ENCODE measurements at places on chromosomes 5 and 9.
A peak's percentile ranks its signal among the peaks of the same experiment; 100 is the strongest.

- no peaks in the 10 kb centered on the region for H3K4me1 ChIP-seq
- H3K27me3 ChIP-seq = no peaks in the 10 kb centered on the region
- H3K27ac ChIP-seq = no peak overlapping the region
- no peak overlapping the region for H3K4me3 ChIP-seq
- no peak for DNase-seq
- H3K36me3 ChIP-seq = no peaks in the 10 kb centered on the region
Observed at GRCh38 chr5:136427426-136427825, 62.1 kb upstream of the TRPC7 start.

DNA sequence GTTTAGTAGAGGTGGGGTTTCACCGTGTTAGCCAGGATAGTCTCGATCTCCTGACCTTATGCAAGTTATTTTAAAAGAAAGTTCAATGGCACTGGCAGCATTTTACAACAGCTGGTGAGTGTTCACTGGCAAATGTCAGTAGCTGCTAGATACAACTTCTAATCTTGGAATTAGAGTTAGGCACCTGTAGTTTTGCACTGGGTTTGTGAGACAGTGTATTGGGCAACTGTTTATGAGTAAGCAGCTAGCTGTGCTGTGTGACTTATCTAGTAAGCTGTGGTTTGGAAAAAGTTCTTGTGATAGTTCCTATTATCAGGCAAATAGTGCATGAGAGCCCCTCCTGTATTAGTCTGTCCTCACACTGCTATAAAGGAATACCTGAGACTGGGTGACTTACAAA, 61.5 kb downstream of the UBE2QL1 start:
- no peaks in the 10 kb centered on the region for H3K4me1 ChIP-seq
- H3K27ac ChIP-seq = no peak overlapping the region
- peaks cover 15% of the 10 kb centered on the region for H3K27me3 ChIP-seq
- no peak for DNase-seq
- no peak overlapping the region for H3K4me3 ChIP-seq
- no peaks in the 10 kb centered on the region for H3K36me3 ChIP-seq

DNA sequence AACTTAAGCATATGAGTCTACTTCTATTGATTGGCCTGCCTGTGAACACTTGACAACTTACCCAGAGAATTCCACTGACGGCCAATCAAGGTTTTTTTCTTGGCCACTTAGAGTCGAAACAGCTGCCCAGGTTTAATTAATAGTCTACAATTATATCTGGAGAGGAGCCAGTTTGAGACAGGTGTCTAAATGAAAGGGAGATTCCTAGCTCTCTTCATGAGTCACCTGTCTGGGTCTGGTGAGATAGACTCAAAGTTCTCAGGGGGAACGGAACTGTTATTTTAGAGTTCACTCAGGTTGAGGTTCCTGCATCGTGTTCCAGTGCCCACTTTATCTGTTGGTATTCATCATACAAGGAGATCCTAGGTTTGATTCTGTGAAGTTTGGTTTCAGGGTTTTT, 111.0 kb downstream of the CD180 start:
- no peak overlapping the region for H3K4me3 ChIP-seq
- H3K27ac ChIP-seq = no peak overlapping the region
- H3K36me3 ChIP-seq = no peaks in the 10 kb centered on the region
- DNase-seq = no peak
- no peaks in the 10 kb centered on the region for H3K27me3 ChIP-seq
- peaks cover 6% of the 10 kb centered on the region for H3K4me1 ChIP-seq

GRCh38 chr5:4230786-4231641, 635.4 kb downstream of the IRX1 start:
- H3K4me1 ChIP-seq = no peaks in the 10 kb centered on the region
- H3K4me3 ChIP-seq = no peak overlapping the region

DNA sequence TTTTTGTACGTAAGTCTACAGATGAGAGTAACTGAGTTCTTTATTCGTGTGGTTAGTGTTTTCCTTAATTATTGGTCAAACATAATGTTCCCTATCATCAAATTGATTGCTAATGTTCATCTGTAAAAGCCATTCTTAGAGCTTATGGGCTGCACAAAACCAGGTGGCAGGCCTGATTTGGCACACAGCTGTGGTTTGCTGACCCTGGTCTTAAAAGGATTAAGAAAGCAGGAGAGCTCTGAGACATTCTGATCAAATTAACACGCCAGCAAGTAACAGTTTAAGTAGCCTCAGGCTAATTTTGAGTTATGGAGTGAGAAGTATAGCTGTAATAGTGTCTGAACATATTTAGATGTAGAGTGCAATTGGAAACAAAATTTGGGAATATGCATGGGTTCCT, 63.2 kb downstream of the PRR16 start:
- no peak overlapping the region for H3K4me3 ChIP-seq
- no peaks in the 10 kb centered on the region for H3K36me3 ChIP-seq
- H3K27ac ChIP-seq = no peak overlapping the region
- H3K4me1 ChIP-seq = no peaks in the 10 kb centered on the region
- H3K27me3 ChIP-seq = no peaks in the 10 kb centered on the region

DNA sequence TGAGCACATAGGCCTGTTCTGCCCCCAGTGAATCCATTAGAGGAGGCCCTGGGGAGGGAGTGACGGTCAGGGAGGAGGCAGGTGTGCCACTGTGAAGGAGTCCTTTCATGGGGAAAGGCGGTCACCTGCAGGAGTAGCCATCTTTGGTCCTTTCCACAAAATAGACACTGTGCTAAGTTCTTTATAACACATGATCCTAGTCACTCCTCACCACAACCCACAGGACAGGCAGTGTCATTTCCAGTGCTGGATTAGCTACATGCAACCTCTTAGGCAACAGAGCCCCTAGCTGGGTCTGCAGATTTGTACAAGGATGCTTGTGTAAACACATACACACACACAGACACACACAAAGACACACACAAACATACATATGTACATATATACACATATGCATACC, 18.3 kb downstream of the DOCK2 start:
- DNase-seq = no peak
- no peaks in the 10 kb centered on the region for H3K27me3 ChIP-seq
- no peak overlapping the region for H3K4me3 ChIP-seq
- H3K4me1 ChIP-seq = peaks cover 62% of the 10 kb centered on the region
- H3K27ac ChIP-seq = peak overlapping the region; percentile 20
- peaks cover 68% of the 10 kb centered on the region for H3K36me3 ChIP-seq

DNA sequence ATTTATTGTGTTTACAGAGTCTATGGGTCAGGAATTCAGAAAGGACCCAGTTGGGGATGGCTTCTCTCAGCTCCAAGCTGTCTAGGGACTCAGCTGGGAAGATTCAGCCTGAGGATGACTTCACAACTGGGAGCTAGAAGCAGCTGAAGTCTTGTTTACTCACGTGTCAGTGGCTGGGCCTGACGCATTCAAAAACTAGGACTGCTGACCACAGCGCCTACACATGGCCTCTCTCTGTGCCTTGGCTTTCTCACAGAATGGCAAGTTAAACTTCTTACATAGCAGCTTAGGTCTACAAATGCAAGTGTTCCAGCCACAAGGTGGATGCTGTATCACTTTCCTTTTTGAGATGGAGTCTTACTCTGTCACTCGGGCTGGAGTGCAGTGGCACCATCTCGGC, 16.3 kb upstream of the PPP2CA start:
- no peak overlapping the region for H3K4me3 ChIP-seq
- DNase-seq = no peak
- no peak overlapping the region for H3K27ac ChIP-seq
- H3K27me3 ChIP-seq = no peaks in the 10 kb centered on the region
- H3K4me1 ChIP-seq = no peaks in the 10 kb centered on the region

- H3K27ac ChIP-seq = peak overlapping the region; percentile 76
- H3K4me3 ChIP-seq = peak overlapping the region; percentile 11
- H3K27me3 ChIP-seq = peaks cover 5% of the 10 kb centered on the region
- peaks cover 50% of the 10 kb centered on the region for H3K4me1 ChIP-seq
- peak; percentile 37 for DNase-seq
- peaks cover 15% of the 10 kb centered on the region for H3K36me3 ChIP-seq
Observed at GRCh38 chr5:132180134-132180745, 47.4 kb downstream of the P4HA2 start.

DNA sequence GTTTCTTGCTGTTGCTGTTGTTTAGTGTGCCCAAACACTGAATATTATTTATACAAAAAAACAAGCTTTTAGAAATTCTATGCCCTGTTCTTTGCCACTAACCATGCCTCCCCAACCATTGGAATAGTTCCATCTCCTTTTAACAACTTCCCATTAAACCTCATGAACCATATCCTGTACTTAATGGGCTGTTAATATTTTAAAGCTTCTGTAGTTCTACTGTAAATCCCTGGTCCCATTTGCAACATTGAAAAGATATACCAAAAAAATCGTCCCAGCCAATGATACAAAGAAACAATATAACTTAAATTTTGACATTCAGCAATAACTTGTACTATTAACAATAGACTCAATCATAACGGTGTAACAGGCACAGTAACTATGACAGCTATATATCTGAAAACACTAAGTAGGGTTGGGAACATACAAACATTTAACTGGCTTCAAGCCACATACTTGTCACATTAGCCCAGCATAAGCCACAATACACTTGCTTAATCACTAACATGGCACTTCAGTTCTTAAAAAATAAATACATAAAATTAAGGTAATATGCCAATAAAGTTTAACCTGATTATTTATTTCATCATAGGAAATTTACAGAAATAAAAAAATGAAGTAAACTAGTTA, 86.1 kb downstream of the ADAMTS6 start:
- H3K27me3 ChIP-seq = no peaks in the 10 kb centered on the region
- H3K36me3 ChIP-seq = no peaks in the 10 kb centered on the region
- H3K4me1 ChIP-seq = no peaks in the 10 kb centered on the region
- DNase-seq = no peak
- no peak overlapping the region for H3K4me3 ChIP-seq

GRCh38 chr5:6166698-6167394, 211.5 kb downstream of the MED10 start:
- H3K4me1 ChIP-seq = no peaks in the 10 kb centered on the region
- no peaks in the 10 kb centered on the region for H3K36me3 ChIP-seq
- no peak overlapping the region for H3K4me3 ChIP-seq
- DNase-seq = no peak
- H3K27ac ChIP-seq = no peak overlapping the region

DNA sequence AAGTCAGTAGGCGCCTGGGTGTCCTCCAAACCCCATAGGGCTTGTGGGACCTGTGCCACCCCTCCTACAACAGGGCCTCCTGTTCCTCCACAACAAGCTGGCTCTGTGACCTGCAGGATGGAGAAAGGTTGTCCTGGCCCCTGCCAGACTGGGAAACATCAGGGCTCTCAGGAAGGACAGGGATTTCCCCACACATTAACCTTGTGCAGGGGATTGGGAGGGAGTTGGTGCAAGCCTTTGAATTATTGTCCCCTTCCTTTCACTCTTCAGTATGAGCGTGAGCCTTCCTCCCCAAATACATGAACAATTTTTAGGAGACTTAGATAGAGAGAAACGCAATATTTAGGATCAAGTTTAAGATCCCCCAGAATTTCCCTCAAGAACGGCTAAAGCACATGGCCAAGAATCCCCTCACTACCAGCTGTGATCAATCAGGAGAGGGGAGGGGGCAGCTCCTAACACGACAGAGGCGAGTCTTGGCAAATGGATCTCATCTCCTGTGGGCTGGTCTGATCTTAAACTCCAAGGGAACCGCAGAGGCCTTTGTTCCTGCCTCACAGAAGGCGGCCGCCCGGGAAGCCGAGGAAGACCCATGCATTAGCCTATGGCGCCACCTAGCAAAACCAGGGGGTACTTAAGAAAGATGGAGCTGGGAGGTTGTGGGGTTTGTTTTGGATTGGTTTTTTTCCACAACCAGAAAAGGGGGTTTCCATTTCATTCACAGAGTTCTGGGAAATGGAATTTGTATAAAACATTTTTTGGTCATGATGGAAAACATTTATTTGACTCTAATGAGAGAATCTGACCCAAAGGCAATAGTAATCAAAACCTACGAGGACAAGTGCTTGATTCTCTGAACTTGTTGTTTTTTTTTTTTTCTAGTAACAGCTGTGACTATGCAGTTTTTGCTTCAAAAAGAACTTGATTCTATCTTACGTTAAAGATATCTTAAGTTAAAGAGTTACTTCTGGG, 36.1 kb upstream of the OSMR start:
- H3K27me3 ChIP-seq = peaks cover 64% of the 10 kb centered on the region
- H3K36me3 ChIP-seq = no peaks in the 10 kb centered on the region
- H3K4me1 ChIP-seq = no peaks in the 10 kb centered on the region
- DNase-seq = peak; percentile 21
- no peak overlapping the region for H3K27ac ChIP-seq
- H3K4me3 ChIP-seq = no peak overlapping the region

- DNase-seq = no peak
- peaks cover 94% of the 10 kb centered on the region for H3K27me3 ChIP-seq
- peak overlapping the region; percentile 34 for H3K4me3 ChIP-seq
- peaks cover 22% of the 10 kb centered on the region for H3K4me1 ChIP-seq
Observed at GRCh38 chr5:73298251-73298771, 125.3 kb downstream of the TMEM174 start.

DNA sequence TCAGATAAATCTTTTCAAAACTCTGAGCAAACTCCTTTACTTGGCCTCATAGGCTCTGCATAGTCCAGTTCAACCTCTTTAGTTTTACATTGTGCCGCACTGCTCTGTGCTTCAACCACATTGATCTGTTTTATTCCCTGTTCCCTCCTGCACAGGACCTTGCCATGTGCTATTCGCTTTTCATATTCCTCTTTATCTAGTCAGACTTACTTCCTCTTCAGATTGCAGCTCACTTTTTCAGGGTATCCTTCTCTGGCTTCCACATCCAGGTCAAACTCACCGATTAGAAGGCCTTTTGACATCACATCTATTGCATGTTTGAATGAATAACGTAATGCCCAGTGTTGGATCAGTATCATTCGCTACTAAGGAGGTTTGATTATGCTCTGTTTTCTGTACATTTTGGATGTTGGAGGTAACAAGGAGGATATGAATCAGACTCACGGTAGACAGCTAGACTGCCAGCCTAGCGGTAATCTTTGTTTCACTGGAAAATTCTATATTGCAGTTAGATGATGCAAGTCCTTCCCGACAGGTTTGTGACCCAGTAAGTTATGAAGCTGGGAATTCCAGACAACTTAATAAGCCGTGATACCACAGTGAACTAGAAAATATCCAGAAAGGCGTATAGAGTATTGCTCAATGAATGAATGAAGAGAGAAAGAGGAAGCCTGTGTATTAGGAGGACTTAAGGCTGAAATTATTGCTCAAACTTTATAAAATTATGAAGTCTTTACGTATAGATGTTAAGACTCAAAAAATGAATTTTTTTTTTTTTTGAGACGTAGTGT, 65.7 kb downstream of the IQGAP2 start:
- no peaks in the 10 kb centered on the region for H3K27me3 ChIP-seq
- no peak overlapping the region for H3K27ac ChIP-seq
- no peaks in the 10 kb centered on the region for H3K36me3 ChIP-seq

- no peak overlapping the region for H3K4me3 ChIP-seq
- no peak for DNase-seq
- no peaks in the 10 kb centered on the region for H3K4me1 ChIP-seq
- H3K36me3 ChIP-seq = no peaks in the 10 kb centered on the region
- no peaks in the 10 kb centered on the region for H3K27me3 ChIP-seq
Observed at GRCh38 chr5:130115686-130116085, 211.4 kb downstream of the CHSY3 start.

GRCh38 chr5:124103671-124104070, 591.7 kb downstream of the CSNK1G3 start:
- no peak overlapping the region for H3K4me3 ChIP-seq
- peaks cover 1% of the 10 kb centered on the region for H3K4me1 ChIP-seq
- no peaks in the 10 kb centered on the region for H3K27me3 ChIP-seq
- DNase-seq = no peak

Measured in stimulated activated naive B cell treated with anti-CD40 and anti-IgM and Interleukin-4, amounts not matched to agents 10 μg/mL and 1 μg/mL and 100 μg/mL, for 72 hours (primary cell).